ENCODE measurements at places on chromosomes 7 and 10.

GRCh38 chr7:113085781-113086390 lies 741 bp downstream of the GPR85 start:
- H3K4me3 ChIP-seq, result no peak overlapping the region
- no peak overlapping the region for H3K27ac ChIP-seq
- DNase-seq, result no peak
- peaks cover 4% of the 10 kb centered on the region for H3K36me3 ChIP-seq
- H3K27me3 ChIP-seq, result peaks cover 54% of the 10 kb centered on the region
- peaks cover 10% of the 10 kb centered on the region for H3K4me1 ChIP-seq

- H3K36me3 ChIP-seq, result no peaks in the 10 kb centered on the region
- H3K4me1 ChIP-seq, result no peaks in the 10 kb centered on the region
- no peak overlapping the region for H3K27ac ChIP-seq
- no peaks in the 10 kb centered on the region for H3K27me3 ChIP-seq
These were observed 43.8 kb upstream of the CYTH3 start for GRCh38 chr7:6316226-6316625.

DNA sequence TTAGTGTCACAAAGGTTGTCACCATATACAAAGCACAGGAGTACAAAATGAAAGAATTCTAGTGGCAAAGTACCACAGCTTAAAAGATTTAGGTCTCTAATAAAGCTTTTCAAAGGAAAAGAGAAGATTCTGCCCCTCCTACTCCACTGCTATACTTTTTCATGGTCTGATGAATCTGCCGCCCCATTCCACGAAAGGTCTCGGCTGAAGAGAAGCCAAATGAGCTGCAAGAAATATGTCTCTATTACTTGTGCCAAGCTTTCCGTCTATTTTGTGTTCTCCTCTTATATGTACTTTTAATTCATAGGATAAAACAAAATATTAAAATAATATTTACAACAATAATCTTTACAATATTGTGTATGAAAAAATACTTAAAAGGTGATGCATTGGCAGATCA lies 222.6 kb downstream of the ANK3 start:
- H3K27me3 ChIP-seq, result no peaks in the 10 kb centered on the region
- DNase-seq, result no peak
- peaks cover 23% of the 10 kb centered on the region for H3K36me3 ChIP-seq
- H3K4me3 ChIP-seq, result no peak overlapping the region
- H3K4me1 ChIP-seq, result no peaks in the 10 kb centered on the region
- H3K27ac ChIP-seq, result no peak overlapping the region

DNA sequence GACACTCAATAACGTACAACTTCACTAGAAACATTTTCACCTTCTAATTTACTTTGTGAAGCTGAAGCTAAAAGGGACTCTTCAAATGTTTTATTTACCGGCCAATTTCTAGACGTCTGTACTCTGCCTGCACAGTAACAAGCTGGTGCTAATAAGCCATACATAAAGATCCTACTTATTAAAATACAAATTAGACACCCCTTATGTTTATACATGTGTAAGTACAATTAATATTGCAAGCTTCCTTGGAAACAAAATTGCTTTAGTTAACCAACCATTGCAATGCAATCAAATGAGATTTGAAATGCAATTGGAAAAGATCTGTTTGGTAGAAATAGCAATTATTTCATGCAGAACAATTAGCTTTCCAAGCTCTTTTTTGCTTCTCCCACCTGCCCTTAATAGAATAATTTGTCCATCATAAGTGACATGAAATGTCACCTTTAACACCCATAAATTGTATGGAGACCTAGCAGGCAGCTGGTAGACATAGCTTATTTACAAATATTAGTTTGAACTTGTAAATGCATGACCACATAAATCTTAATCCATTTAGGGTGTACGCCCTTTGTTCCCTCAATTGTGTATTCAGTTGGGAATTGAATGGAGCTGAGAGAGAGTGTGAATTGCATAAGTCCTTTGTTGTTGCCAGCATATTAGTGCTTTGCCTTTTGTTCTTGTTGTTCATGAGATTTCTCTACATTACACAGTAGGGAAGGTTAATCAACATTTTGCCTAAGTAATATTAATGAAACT lies 277.1 kb downstream of the CACNA2D1 start:
- DNase-seq, result no peak
- H3K36me3 ChIP-seq, result no peaks in the 10 kb centered on the region
- H3K27me3 ChIP-seq, result no peaks in the 10 kb centered on the region
- H3K27ac ChIP-seq, result no peak overlapping the region
- H3K4me1 ChIP-seq, result no peaks in the 10 kb centered on the region

GRCh38 chr10:86922553-86922961 lies 34.9 kb downstream of the MMRN2 start:
- H3K27me3 ChIP-seq, result no peaks in the 10 kb centered on the region
- no peak for DNase-seq
- peaks cover 14% of the 10 kb centered on the region for H3K36me3 ChIP-seq
- no peak overlapping the region for H3K4me3 ChIP-seq
- no peak overlapping the region for H3K27ac ChIP-seq
- H3K4me1 ChIP-seq, result no peaks in the 10 kb centered on the region

GRCh38 chr7:158394936-158395335 lies 192.7 kb downstream of the PTPRN2 start:
- DNase-seq, result no peak
- no peak overlapping the region for H3K27ac ChIP-seq
- peaks cover 7% of the 10 kb centered on the region for H3K36me3 ChIP-seq
- H3K27me3 ChIP-seq, result peaks cover 12% of the 10 kb centered on the region
- no peaks in the 10 kb centered on the region for H3K4me1 ChIP-seq

DNA sequence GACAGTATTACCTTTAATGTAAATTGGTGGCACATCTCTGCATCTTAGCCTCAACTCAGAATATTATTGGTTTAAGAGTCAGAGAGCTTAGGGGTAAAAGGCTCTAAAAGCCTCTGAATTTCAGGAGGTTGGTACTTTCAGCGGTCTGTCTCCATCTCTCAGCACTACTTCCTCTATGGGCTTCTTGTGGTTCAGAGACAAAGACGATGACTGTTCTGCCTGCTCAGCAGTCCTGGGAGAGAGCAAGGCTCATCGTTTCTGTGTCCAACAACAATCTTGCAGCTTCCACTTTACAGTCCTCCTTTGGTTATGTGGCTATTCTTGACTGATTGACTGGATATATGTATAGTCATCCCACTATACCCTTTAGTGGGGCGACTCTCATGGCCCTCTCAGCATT lies 394.7 kb downstream of the AUTS2 start:
- no peak for DNase-seq
- peaks cover 10% of the 10 kb centered on the region for H3K27me3 ChIP-seq
- no peak overlapping the region for H3K27ac ChIP-seq
- H3K4me1 ChIP-seq, result peaks cover 9% of the 10 kb centered on the region
- H3K36me3 ChIP-seq, result no peaks in the 10 kb centered on the region
- no peak overlapping the region for H3K4me3 ChIP-seq

DNA sequence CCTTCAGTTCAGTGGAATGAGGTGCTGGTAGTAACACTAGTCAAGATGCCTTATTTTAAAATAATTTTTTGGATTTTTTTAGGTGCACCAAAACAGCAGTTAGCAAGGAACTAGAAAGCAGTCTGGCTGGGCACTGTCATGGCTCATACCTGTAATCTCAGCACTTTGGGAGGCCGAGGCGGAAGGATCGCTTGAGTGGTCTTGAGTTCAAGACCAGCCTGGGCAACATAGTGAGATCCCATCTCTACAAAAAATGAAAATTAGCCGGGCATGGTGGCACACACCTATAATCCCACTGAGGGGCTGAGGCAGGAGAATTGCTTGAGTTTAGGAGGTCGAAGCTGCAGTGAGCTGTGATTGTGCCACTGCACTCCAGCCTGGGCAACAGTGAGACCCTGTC lies 25.8 kb downstream of the PLA2G12B start:
- no peaks in the 10 kb centered on the region for H3K36me3 ChIP-seq
- peaks cover 13% of the 10 kb centered on the region for H3K27me3 ChIP-seq
- no peak overlapping the region for H3K27ac ChIP-seq
- H3K4me1 ChIP-seq, result no peaks in the 10 kb centered on the region
- DNase-seq, result no peak

DNA sequence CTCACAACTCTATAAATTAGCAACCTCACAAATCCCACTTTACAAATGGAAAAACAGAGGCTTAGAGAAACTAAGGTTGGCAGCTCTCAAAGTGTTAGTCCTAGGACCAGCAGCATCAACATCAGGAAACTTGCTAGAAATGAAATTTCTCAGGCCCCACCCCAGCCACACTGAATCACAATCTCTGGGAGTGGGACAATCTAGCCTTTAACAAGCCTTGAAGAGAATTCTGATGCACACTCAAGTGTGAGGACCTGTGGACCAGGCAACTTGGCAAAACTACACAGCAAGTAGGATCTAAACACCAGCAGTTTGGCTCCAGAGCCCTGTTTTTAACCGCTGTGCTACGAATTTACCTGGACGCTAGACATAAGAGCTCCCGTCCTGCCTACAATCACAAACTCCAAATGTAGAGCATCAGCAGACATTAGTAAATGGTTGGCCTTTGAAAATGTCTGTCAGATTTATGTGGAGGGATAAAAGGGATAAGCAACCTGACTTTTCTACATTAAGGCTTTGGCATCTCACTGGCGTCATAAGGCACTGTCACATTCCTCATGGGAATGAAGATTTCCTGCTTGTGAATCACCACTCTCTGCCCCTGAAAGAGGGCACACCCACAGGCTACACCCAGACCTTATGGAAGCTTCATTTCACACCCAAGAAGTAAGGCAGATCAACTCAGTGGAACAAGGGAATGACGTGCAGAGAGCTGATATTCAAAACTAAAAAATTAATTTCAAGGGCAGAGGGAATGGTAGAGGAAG lies 34.5 kb downstream of the PPP1R3C start:
- H3K27ac ChIP-seq, result no peak overlapping the region
- H3K4me1 ChIP-seq, result no peaks in the 10 kb centered on the region
- peaks cover 33% of the 10 kb centered on the region for H3K27me3 ChIP-seq
- no peak for DNase-seq
- H3K4me3 ChIP-seq, result no peak overlapping the region

- H3K27me3 ChIP-seq, result no peaks in the 10 kb centered on the region
- no peak for DNase-seq
- H3K4me1 ChIP-seq, result peaks cover 43% of the 10 kb centered on the region
- H3K36me3 ChIP-seq, result peaks cover 55% of the 10 kb centered on the region
These were observed 99.6 kb downstream of the CARD11 start for GRCh38 chr7:2943851-2944601.

DNA sequence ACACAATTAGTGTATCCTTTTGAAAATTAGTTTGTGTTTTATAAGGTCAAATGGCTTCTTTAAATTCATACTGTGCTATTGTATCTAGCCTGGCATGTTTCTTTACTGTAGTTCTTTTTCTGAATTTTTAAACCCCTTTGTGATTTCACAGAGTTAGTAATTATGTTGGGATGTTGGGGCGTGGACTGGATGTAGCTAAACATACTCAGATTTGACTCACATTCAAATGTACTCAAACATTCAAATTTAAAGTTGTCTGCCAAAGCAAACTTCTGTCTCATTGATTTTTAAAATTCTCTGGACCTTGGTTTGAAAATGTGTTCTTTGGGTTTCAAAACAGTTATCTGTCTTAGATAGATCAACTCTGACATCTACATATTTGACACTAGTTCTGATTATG lies 7.2 kb upstream of the NRP1 start:
- no peak overlapping the region for H3K4me3 ChIP-seq
- H3K27me3 ChIP-seq, result peaks cover 75% of the 10 kb centered on the region
- no peak for DNase-seq
- no peaks in the 10 kb centered on the region for H3K4me1 ChIP-seq
- H3K27ac ChIP-seq, result no peak overlapping the region
